Stimulated activated CD4-positive, alpha-beta T cell treated with anti-CD3 and anti-CD28 coated beads, Interleukin-1b, Interleukin-23, amount 100 ng/mL, for 4 hours (primary cell): ENCODE measurements at places on chromosomes 11 and 22.
A peak's percentile ranks its signal among the peaks of the same experiment; 100 is the strongest.

- DNase-seq, result no peak
Observed at GRCh38 chr22:42905702-42906183, 48.7 kb upstream of the ARFGAP3 start.

- no peak for DNase-seq
Observed at GRCh38 chr11:122192634-122193255, 76.7 kb upstream of the BLID start.

GRCh38 chr11:103676413-103676812 is 360.0 kb upstream of the DDI1 start:
- no peak for DNase-seq

- DNase-seq, result no peak
Observed at GRCh38 chr11:63937713-63938478, 906 bp upstream of the NAA40 start.

GRCh38 chr11:78583889-78584288 is 9.2 kb upstream of the NARS2 start:
- DNase-seq, result no peak

DNA sequence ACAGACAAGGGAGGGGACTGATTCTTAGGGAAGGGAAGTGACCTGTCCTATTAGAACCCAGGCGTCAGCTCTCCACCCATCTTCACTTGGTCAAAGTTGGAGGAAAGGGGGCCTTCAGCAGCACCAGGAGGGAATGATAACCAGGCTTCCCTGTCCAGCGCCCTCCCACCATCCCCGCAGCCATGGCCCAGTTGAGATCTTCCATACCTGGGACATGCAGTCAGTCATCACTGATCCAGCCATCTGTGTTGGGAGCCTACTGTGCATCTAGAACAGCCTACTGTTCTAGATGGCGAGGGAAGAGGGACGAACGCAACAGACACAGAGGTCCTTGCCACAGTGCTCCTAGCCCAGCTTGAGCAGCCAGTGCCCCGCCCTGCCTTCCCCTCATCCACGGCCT is 40.6 kb downstream of the PDGFB start:
- DNase-seq, result no peak

DNA sequence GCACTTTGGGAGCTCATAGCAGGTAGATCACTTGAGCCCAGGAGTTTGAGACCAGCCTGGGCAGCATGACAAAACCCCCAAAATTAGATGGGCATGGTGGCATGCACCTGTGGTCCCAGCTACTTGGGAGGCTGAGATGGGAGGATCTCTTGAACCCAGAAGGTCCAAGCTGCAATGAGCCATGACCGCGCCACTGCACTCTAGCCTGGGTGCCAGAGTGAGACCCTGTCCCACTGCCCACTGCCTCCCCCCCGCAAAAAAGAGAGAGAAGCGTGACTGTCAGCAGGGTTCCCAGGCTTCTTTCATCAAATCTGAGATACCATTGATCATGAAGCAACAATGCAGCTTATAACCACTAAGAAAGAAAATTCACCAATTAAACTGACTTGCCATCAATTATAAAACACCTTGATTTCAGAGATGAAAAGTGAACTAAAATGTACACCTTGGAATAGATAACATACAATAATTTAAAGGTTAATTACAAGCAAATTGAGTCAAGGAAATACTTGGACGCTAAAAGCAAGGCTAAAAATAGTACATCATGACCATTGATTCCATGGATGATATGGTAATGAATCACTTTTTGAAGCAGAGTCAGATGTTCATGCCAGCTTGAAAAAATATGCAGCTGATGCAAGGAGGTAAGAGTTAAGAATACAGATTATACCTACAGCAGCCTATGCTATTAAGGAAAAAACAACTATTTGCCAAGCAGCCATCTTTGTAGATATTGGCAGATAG is 90.8 kb upstream of the ALKBH3 start:
- DNase-seq, result no peak

DNA sequence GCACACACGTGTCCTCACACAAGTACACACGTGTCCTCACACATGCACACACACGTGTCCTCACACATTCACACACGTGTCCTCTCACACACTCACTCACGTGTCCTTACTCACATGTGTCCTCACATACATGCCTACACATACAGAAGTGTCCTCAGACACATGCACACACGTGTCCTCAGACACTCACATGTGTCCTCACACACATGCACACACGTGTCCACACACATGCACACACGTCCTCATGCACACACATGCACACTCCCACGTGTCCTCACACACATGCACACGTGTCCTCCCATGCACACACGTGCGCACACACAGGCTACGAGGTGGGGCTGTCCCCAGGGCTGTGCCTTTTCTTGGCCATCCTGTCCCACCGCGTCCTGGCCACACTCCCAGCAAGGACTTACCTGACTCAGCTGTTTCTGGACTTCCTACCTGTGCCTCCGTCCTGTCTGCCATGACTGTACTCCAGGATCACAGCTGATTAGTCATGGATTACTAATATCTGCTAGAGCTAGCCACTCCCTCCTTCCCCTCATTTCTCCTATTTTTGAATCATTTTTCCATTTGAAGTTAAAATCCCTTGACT is 990.2 kb downstream of the BRD1 start:
- DNase-seq, result no peak

DNA sequence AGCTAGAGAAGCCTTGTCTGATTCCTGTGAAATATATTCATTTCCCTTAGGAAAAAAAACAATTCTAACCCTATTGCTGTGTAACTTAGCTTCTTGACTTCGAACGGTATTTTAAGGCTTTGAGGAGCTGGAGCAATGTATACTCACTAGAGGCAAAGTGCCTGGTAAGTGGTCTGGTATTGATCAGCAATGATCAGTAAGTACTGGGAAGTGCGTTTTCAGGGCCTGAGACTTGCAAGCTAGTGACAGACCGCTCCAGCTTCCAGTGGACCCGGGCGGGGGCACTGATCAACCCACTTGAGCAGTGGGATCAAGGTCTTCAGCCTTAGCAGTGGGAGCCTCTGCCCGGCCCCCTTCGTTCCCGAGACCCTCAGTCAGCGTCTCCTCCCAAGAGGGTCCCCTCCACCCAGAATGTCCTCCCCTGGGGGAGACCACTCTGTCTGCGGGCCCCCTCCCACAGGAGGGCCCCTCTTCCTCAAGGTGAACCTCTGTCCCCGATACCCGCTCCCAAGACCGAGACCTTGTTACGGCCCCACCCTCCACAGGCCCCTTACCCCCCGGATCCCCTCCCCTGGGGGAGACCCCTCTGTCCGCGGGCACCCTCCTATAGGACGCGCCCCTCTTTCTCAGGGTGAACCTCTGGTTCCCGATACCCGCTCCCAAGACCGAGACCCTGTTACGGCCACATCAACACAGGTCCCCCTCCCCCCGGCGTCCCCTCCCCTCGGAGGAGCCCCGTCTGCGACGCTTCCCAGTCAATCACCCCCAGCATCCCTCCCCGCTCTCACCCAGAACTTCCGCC is 452 bp upstream of the ATXN10 start:
- no peak for DNase-seq

- DNase-seq, result no peak
Observed at GRCh38 chr11:78201096-78201818, 12.5 kb downstream of the USP35 start.

- no peak for DNase-seq
Observed at GRCh38 chr11:17197431-17197898, 10.3 kb downstream of the PIK3C2A start.

GRCh38 chr11:61928606-61929005 is 11.2 kb upstream of the RAB3IL1 start:
- no peak for DNase-seq

DNA sequence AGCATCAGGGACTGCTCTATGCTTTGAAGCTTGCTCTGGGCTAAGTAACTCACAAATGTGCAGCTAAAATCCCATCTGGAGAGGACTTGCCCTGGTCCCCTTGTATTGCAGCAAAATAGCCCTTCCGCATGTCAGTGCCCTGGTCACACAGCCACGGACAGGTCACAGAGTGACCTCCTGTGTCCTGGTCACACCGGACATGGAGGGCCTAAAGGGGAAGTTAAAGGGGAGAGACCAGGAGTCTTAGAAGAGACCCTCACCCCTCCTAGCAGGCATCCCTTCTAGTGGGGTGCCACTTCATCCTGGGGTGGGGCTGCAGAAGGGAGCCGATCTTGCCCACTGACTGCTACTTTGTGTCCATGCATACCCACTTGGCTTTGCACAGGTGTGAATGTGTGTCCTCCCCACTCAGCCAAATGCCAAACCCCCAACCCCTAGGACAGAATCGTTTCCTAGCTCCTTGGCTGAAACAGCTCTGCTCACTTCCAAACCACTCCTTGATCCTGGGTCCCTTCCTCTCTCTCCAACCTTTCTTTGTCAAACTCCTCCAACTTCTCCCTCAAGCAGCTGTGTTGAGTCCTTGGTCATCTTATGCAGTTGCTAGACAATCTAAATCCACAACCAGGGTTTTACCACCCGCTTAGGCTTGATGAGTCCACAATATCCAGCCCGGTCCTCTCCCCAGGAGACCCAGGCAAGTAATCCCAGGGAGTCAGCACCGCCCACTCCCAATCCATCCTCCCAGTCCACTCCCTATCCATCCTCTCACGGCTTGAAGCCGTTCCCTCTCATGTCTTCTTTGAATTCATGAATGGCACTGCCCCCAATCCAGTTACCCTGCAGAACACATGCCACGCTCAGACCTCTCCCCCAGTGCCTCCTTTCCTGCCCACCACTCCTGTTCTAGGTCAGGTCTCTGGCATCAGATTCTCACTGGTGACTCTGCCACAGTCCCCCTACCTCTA is 3.3 kb upstream of the FXYD6 start:
- DNase-seq, result no peak

DNA sequence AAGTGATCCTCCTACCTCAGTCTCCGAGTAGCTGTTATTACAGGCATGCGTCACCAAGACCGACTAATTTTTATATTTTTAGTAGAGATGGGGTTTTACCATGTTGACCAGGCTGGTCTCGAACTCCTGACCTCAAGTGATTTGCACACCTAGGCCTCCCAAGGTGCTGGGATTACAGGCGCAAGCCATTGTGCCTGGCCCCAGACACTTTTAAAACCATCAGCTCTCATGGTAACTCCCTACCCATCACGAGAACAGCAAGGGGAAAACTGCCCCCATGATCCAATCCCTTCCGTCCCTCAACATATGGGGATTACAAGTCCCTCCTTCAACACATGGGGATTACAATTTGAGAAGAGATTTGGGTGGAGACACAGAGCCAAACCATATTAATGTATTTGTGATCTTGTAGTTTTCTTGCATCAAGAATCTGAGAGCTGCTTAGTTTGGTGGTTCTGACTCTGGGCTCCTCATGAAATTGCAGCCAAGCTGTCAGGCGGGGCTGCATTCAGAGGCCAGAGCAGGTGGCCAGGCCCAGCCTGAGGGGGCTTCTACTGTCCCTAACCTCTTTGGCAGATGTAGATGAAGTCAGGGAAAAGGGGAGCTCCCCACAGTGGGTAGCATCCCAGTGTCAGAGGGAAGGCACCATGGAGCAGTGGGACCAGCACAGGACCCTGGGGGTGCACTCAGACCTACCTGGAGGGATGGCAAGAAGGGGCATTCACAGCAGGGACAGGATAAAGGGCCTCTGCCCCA is 31.2 kb upstream of the PRAME start:
- no peak for DNase-seq

DNA sequence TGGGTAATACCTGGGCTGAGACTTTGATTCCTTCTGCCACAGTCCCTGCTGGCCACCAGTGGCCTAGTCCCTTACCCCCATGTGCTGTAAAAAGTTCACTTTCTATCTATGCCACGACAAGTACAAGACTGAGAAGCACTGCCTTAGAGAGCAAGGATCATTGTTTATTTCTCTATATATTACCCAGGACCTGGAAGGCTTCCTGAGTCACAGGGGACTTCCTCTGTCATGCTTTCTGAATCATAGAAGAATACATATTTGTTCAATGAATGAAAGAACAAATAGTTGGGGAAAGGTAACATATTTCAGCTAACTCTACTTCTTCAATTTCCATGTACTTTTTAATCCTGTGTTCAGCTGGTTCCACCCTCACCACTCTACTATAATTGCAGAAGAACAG is 5.5 kb upstream of the SYT9 start:
- DNase-seq, result no peak

DNA sequence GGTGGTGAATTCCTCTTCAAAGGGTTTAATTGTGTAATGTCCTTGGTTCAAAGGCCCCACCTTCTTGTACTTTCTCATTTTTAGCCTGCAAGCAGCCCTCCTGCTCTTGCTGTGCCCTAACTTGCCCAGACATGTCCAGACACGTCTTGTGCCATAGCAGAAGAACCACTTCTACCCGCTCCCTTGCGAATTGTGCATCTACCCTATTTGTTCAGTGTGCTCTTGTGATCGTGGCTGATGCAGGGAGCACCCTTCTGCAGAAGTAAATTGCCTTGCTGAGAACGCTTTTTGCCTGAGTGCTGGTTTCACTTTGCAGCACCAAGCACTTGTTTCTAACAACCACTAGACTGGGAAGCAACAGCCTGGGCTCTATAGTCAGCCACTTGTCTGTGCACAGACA is 249.4 kb downstream of the SBF2 start:
- DNase-seq, result no peak

DNA sequence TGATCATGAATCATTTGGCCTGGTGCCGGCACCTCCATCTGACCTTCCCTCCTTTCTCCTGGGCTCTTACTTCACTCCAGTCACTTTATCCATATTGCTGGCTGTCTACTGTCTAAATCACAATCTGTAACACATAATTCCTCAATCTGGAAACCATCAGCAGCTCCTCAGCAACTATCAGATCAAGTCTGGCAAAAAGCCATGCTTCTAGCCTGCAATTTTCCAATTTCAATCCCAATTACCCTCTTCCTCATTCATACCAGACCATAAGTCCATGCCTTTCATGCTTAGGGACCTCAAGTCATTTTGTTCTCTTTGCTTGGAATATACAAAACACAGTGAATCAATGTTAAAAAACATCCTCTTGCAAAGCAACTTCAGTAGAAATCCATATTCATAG is 882.8 kb upstream of the ANO3 start:
- DNase-seq, result no peak

GRCh38 chr11:134276396-134277182 is 410 bp downstream of the GLB1L3 start:
- DNase-seq, result peak; percentile 25

DNA sequence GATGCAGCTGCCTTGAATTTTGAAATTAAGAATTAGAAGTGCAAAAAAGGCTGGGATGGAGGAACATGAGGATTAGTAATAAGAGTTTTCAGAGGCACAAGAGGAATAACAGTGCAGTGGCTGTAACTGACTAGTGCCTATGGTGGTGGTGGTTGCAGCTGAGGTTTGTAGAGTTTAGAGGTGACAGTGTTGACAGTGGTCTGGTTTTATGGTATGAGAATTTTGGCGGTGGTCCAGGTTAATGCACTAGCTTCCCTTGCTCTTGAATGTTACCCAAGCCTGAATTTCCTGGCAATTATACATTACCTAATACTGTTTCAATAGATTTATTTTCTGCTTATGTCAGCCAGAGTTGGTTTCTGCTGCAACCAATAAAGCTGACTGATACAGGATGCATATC is 112.8 kb upstream of the C11orf87 start:
- no peak for DNase-seq

GRCh38 chr22:28146401-28147314 is 227.6 kb upstream of the PITPNB start:
- DNase-seq, result no peak

DNA sequence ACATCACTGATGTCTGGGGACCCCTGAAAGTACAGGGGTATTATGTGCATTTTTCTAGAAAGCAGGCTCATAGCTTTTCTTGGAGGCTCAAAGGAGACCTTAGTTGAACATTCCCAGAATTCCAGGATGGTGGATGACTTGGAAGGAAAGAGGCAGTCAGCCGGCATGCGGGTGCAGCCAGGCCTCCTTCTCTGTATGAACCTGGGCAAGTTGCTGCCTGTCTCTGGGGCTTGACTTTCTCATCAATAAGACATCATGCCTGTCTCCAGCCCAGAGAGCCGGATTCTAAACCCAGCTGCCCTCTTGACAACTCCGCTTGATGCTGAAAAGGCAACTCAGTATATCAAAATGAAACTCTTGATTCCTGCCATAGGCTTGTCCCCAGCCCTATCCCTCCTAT is 12.6 kb downstream of the MS4A15 start:
- DNase-seq, result no peak
